ENCODE measurements at places on chromosomes 3 and 15. TPM values are rescaled to one million over a fixed set of nuclear protein-coding genes. Genes with fewer than 3 reads are reported as not detected.

- no peak for DNase-seq
Measured at GRCh38 chr3:106485217-106485616, 616.4 kb upstream of the CBLB start.

DNA sequence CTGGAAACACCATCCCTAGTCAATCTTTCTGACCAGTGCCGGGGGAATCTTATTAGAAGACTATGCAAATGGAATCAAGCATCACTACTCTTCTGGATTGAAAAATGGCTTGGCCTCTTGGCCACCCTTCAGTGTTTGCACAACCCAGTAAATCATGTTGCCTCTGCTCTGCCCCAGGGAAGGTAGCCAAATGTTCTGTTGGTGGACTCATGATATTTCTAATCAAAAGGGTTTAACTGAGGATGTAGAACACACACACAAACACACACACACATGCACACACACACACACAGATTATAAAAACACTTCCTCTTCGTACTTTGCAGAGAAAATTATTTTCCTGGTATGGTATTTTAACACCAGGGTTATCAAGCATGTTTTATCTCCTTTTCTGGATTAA is 7.9 kb downstream of the RBP2 start:
- DNase-seq = no peak

Gene TM4SF18
- 31.3 TPM for polyA plus RNA-seq

DNA sequence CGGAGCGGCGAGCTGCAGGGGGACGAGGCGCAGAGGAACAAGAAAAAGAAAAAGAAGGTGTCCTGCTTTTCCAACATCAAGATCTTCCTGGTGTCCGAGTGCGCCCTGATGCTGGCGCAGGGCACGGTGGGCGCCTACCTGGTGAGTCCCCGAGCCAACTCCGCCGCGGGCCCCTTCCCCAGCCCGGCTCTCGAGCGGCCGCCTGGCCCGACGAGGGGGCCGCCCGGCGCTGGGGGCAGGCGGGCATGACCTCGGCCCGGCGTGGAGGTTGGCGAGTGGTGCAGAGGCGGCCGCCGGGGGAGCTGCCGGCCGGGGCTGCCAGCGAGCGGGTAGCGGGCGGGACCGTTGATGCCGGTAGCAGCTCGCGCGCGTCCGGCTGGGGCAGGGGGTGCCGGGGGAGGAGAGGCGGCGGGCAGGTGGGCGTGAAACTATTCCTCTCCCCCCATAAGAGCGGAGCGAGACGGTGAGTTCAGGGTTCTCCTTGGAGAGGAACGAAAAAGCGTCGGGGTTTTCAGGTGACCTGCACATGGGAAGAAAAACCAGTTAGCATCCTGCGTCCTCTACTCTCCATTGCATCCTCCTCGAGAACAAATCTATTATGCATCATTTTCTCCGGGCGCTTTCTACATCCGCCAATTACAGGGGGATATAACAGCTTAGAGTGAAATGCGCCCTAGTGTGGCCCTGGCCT is 585 bp downstream of the SLCO3A1 start:
- DNase-seq = no peak

- peak; percentile 48 for DNase-seq
Measured at GRCh38 chr3:14439501-14440167, 37.2 kb downstream of the SLC6A6 start.

- DNase-seq = no peak
Measured at GRCh38 chr3:2082871-2083480, 15.7 kb upstream of the CNTN4 start.

GRCh38 chr15:86444527-86444926 is 364.9 kb downstream of the AGBL1 start:
- DNase-seq = no peak

Gene GOLGA8S
- 0.91 TPM for polyA plus RNA-seq

GRCh38 chr3:56890448-56891091 is 88.8 kb upstream of the ARHGEF3 start:
- no peak for DNase-seq

DNA sequence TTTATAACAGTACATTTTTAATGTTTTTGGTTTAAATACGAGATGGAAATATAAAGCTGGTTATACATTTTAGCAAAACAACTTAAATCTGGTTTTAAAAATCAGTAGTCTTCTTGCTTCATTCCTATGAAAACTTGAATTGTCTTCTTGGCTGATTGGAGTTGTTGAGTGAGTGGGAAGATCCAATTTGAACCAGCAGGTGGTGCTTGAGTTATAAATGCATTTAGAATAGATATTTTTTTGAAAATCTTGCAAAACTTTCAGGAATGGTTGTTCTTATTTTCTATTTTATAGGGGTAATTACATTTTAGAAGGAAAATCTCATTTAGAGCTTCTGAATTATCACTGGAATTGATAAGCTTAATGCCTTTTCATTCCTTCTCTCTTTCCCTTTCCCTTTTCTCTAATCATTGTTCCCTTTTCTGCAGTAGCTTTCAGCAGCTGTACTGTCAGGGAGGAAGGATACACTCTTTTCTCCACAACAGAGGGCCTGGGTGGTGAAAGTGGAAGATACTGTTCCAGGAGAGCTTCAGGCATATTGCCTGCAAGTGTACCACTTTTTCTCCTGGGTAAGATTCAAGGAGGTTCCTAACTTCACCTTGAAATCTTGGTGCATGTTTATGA is 335.6 kb downstream of the NLGN1 start:
- DNase-seq = no peak

DNA sequence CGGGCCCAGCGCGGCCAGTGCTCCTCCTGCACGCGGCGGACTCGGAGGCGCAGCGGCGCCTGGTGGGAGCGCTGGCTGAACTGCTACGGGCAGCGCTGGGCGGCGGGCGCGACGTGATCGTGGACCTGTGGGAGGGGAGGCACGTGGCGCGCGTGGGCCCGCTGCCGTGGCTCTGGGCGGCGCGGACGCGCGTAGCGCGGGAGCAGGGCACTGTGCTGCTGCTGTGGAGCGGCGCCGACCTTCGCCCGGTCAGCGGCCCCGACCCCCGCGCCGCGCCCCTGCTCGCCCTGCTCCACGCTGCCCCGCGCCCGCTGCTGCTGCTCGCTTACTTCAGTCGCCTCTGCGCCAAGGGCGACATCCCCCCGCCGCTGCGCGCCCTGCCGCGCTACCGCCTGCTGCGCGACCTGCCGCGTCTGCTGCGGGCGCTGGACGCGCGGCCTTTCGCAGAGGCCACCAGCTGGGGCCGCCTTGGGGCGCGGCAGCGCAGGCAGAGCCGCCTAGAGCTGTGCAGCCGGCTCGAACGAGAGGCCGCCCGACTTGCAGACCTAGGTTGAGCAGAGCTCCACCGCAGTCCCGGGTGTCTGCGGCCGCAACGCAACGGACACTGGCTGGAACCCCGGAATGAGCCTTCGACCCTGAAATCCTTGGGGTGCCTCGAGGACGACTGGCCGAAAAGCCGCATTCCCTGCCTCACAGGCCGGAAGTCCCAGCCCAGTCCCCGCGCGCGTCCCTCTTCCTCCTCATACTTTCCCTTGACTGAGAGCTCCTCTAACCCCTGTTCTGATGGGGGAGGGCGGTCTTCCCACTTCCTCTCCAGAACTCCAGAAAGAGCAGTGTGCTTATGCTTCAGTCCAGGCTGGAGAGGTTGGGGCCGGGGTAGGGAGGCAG is 1.4 kb upstream of the IL17RC start:
- DNase-seq = no peak

DNA sequence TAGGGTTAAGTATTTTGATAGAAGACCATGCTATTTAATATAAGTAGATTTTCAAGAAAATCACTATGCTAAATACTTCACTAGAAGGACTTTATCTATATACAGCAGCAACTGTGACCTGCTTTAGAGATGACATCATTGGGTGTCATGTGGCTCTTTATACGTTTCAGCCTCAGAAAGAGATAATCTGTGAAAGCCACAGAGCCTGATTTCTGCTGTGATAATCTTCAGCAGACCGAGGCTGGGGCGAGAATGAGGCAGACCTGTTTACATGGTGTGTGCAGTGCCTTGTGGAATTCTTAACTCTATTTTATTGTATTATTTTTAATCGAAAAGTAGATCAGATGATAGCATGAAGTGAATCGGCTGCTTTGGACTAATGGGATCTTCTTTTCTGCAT is 471.2 kb downstream of the MFSD1 start:
- DNase-seq = no peak

- no peak for DNase-seq
Measured at GRCh38 chr3:140501061-140501769, 176.6 kb upstream of the TRIM42 start.

GRCh38 chr15:73683777-73684580 is at the start of gene CD276:
Gene CD276 (plus strand): TSS chr15:73684383. CDS start chr15:73699640, 15,257 bp downstream.
- peak; percentile 46 for DNase-seq

- no peak for DNase-seq
Measured at GRCh38 chr3:66253790-66254620, 33.2 kb downstream of the SLC25A26 start.

DNA sequence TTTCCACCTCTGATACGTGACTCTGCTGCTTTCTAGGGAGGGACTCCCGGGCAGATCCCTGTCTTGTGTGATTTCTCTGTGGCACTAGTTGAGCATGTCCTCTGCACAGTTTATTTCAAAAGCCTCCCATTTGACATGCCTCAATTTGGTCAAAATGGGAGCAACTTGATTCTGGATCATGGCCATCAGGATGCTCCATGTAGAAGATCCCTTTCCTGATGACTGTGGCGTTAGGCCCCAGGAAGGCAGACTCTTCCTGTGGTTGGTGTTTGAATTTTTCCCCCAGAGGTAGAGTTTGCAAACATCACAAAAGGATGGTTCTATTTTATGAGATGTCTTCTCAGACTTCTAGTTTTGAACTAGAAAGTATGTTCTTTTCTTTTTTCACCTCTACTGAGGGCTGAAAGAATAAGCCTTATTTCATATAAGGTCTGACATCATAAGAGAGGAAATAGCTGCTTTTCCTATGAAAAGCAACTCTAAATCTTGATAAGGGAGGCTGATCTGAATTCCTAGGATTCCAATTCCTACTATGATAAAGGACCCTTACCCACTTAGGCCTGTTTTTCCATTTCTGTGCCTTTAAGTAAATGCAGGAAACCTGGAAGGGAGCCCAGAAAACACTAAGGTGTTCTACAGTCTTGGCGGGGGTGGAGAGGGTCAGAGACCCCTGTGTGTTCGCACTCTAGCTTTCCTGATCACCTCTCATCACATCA is 243.8 kb upstream of the CHRM5 start:
- DNase-seq = no peak

Gene FAM227B
- 16.1 TPM for polyA plus RNA-seq

Gene FMN1
- polyA plus RNA-seq = 16.4 TPM

Gene LNP1
- 9.1 TPM for polyA plus RNA-seq

Gene ACP3
- 84.6 TPM for polyA plus RNA-seq

GRCh38 chr3:170739410-170739809 is 130.6 kb downstream of the RPL22L1 start:
- no peak for DNase-seq

DNA sequence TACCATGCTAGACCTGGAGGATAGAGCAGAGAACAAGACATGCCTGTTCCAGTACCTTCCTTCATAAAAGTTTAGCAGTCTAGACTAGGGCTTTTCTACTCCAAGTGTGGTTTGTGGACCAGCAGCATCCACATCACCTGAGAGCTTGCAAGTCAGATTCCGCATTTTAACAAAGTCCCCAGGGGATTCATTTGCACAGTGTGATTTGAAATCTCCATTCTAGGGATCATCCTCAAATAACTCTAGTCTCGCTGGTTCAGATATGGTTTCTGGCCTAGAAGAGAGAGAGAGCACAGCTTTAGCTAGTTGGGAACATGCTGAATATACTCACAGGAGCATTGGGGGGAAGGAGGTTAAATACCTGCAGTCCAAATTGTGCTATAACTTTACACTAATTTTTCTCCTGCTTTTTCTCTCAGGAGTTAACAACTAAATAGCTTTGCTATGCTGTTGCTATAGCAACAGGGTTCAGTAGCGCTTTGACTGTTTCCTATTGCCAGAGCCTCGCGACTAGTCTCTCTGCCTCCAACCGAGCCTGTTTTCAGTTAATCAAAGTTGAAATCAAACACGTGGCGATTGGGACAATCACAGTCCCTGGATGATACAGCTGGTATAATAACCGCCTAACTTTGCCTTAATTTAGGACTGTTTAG is 64.0 kb upstream of the RASGRF1 start:
- DNase-seq = peak; percentile 32

Gene CPNE9
- 0.07 TPM for polyA plus RNA-seq

Gene RBMS3
- polyA plus RNA-seq = 12.5 TPM

- DNase-seq = no peak
Measured at GRCh38 chr15:32873284-32874114, 155.7 kb downstream of the GREM1 start.

Gene CCR3
- polyA plus RNA-seq = not detected

Gene RCN2
- polyA plus RNA-seq = 238 TPM

DNA sequence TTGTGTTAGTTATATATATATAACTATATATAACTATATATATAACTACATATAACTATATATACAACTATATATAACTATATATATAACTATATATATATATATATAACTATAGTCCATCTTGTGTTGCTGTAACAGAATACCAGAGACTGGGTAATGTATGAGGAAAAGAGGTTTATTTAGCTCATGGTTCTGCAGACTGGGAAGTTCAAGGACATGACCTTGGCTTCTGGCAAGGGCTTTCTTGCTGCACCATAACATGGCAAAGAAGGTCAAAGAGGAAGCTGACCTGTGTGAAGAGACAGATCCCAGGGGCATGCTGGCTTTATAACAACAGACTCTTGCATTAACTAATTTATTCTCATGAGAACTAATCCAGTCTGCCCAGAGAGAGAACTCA is 27.6 kb downstream of the KBTBD12 start:
- DNase-seq = no peak

DNA sequence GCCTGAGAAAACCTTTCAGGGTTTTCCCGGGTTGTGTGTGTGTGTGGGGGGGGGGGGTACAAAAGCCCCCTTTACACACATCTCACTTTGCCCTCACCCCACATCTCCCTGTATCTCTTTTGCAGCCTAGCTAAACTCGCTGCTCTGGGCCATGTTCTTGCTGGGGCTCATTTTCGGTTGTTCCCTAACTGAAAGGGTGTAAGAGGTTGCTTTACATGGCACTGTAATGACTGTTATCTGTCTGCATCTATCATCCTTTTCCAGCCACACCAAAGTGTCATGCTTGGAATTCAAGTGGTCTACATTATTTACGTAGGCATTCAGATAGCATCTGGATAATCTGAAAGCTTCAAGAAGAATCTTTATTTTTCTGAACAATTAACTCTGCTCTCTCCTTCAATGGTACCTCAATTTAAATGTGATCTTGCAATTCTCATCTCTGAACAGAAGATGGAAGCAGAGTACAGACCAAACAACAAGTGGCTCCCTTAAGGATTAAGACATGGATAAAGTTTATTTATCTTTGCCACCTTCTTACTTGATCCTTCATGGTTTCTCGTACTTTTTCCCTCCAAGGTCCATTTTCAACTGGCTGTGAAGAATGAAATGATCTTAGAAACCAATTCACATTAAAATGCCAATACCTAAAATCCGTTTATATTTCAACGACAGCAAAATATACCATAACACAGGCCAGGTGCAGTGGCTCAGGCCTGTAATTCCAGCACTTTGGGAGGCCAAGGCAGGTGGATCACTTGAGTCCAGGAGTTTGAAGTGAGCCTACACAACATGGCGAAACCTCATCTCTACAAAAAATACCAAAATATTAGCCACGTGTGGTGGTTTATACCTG is 34.9 kb downstream of the DCLK3 start:
- DNase-seq = peak; percentile 20

GRCh38 chr3:127467391-127467790 is 123.1 kb downstream of the TPRA1 start:
- DNase-seq = no peak
